ENCODE measurements at places on chromosomes 5 and 9.

DNA sequence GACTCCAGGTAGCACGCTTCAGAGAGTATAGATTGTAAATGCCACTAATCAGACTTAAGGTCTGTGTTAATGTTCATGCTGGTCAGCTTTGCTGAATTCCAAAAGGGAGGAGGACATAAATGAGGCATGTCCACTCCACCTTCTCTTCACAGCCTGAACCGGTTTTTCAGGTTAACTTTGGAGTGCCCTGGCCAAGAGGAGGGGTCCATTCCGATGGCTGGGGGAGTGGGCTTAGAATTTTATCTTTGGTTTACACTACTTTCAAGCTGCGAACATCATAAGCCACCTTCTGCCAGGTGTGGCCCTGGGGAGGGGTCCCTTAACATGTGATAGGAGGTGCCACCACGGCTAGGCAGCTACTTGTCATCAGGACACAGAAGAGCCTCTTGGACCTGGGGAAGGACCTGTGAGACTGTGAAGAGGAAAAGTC is 24.2 kb downstream of the ABO start:
- DNase-seq: no peak

GRCh38 chr5:15387931-15388524 is 112.0 kb upstream of the FBXL7 start:
- no peak for DNase-seq

- no peak for DNase-seq
These were observed 145.1 kb upstream of the PANK3 start for GRCh38 chr5:168724227-168724626.

DNA sequence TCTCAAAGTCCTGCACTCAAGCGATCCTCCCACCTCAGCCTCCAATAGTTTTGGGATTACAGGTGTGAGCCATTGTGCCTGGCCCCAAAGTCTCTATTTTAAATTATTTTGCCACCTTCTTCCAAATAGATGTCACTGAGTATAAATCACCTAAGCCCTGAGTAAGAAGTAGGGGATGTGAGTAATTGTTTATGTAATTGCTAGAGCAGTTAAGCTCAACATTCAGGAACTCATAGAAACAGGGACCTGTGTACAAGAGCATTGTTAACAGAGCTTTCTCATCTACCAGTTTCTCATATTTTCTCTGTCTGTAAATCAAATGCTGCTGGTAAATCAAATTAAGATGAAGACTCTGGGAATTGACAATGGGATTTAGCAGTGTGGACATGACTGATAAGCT is 26.3 kb downstream of the CDK7 start:
- DNase-seq: no peak

GRCh38 chr5:40909723-40910122 is 426 bp downstream of the C7 start:
- DNase-seq: no peak

GRCh38 chr9:19522558-19522957 is 113.7 kb downstream of the ACER2 start:
- DNase-seq: no peak

GRCh38 chr5:180333661-180334060 is 19.5 kb downstream of the GFPT2 start:
- no peak for DNase-seq

DNA sequence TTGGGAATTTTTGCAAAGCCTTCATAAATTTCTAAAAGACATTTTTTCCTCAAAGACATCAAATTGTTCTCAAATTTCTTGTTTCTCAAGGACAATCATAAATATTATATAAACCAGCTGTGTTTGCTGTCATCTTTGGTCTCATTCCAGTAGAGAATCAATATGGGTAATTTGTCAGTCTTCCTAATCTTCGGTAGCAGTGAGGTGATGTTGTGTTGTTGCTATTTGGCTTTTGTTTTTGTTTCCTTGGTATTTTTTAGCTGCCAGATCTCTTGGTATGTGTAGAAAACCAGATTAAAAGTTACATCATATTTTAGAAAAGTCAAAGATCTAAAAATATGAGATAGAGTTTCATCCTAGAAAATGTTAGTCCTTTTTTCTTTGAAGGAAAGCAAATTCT is 87.5 kb downstream of the CAMK4 start:
- no peak for DNase-seq

DNA sequence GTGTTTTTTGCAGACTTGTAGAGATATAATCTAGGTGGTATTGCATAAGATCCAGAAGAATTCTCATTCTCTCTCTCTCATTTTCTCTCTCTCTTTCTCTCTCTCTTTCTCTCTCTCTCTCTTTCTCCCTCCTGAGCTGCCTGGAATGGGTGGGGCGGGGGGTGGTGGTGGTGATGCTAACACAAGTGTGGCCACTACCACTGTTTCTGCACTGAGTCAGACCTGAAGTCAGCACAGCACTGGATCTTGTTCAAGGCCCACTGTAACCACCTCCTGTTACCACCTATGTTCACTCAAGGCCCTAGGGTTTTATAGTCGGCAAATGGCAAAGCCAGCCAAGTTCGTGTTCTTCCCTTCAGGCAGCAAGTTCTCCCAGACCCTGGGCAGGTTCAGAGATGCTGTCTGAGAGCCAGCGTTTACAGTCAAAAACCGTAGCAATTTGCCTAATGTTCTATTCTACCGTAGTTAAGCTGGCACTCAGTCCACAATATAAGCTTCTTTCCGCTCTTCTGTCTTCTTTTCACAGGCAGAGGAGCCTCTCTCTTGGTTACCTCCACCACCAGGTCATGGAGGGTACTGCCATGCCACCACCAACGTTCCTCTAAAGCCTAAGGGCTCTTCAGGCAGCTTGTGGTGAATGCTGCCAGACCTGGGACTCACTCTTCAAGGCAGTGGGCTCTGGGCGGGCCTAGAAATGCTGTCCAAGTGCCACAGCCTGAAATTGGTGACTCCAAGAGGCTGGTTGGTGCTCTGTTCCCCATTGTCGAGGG is 235.7 kb upstream of the PRR16 start:
- no peak for DNase-seq

GRCh38 chr9:71273613-71274012 is 152.2 kb upstream of the TRPM3 start:
- DNase-seq: no peak

DNA sequence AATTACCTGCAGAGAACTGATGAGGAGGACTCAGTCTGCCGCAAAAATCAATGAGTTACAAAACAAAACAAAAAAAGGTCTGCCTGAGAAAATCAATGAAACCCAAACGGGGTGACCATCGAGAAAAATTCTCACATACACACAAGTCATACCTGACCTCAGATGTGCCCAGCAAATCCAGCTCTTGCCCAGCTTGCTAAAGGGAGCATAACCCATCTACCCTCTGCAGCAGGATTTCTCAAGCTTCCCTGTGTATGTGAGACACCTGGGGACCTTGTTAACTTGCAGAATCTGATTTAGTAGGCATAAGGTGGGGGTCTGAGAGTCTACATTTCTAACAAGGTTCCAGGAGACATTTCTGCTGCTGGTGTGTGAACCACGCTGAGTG is 126.3 kb downstream of the TLE1 start:
- no peak for DNase-seq

- no peak for DNase-seq
These were observed 358.5 kb upstream of the RGMB start for GRCh38 chr5:98414938-98415337.

DNA sequence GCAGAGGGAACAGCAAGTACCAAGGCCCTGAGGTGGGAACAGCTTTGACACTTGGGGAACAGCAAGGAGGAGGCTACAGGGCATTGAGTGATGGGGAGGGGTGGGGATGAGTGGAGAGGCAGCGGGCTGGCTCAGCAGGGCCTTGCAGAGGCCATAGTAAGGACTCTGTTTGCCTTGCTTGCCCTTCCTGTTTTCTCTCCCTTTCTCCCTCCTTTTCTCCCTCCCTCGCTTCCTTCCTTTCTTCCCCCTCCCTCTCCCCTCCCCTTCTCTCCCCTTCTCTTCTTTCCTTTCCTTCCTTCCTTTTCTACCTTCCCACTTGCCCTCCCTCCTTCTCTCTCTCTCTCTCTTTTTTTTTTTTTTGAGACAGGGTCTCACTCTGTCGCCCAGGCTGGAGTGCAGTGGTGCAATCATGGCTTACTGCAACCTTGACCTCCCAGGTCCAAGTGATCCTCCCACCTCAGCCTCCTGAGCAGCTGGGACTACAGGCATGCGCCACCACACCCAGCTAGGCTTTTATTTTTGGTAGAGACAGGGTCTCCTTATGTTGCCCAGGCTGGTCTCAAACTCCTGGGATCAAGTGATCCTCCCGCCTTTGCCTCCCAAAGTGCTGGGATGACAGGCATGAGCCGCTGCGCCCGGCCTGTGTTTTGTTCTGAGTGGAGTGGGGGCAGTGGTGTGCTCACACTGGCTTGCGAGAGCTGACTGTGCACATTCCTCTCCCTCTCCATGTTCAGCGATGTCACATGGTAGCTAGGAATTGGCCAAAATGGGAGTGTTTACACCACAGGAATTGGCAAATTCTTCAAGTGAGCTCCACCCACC is 17.1 kb downstream of the IER5L start:
- DNase-seq: no peak

DNA sequence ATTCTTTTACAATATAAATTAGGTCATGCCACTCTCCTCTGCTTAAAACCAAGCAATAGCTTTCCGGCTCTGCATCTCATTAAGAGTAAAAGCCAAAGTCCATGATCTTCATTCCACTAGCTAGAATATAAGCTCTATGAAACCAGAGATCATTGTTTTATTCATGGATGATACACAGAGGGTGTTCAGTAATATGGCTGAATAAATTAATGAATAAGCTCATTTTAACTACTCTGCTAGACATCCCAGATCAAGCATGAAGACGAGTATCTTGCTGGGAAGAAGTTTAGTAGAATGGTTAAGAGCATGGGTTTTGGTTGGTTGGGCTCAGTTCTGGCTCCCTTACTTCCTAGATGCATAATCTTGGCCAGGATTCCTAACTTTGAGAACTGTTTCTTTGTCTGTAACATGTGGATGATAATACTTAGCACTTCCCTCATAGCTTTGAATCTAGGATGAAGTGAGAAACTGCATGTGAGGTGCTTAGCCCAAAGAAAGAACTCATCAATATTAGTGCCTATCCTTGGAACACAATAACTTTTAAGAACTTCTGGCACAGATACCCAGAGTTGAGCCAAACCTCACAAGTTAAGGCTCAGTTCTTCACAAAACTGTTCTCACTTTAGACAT is 106.8 kb downstream of the MSX2 start:
- DNase-seq: no peak

GRCh38 chr9:75974016-75974766 is 83.7 kb downstream of the PCSK5 start:
- DNase-seq: no peak

GRCh38 chr5:162444129-162444762 is 376.7 kb downstream of the GABRG2 start:
- DNase-seq: no peak

DNA sequence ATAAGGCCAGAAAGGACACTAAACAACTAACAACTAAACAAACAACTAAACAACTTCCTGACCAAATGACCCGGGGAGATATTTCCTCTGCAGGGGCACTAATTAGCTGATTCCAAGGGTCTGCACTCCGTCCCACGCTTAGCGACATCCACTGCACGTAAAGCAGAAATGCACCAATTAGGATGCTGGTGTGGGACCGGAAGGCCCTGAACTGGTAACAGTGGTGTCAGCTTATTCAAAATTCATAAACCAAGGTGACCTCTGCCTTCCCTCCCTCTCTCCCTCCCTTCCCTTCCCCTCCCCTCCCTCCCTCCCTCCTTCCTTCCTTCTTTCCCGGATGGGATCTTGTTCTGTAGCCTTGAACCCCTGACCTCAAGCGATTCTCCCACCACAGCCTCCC is 9.6 kb downstream of the RASGEF1C start:
- no peak for DNase-seq

GRCh38 chr9:137408651-137409405 is 14.1 kb downstream of the EXD3 start:
- DNase-seq: no peak

DNA sequence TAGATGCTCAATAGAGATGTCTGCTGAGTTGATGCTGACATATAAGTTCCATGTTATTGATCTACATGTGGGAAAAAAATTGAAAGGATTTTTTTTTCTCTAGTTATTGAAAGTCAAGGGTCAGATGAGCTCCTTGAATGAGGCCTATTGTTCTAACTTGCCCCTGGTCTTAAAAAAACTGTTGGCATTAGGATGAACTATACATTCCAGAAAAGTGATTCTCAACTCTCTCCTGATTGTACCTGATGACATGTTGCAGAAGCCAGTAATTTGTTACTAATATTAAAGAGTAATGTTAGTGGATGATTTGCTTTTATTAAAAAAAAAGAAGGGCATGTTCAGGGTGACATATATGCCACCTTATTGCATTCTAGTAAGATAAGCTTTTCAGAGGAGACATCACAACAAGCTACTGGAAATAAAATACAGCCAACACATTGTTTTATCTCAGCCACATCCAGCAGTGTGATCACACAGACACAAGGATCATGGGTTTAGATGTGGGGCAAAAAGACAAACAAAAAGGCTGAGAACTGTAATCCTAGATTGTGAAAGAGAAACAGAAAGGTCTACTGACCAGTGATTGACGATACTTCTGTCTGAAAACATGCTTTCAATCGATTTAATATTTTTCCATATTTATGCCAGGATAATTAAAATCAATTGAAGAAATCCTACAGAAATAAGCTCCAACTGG is 1314.1 kb upstream of the C9orf72 start:
- no peak for DNase-seq

GRCh38 chr5:152271420-152271819 is 133.7 kb downstream of the NMUR2 start:
- no peak for DNase-seq

DNA sequence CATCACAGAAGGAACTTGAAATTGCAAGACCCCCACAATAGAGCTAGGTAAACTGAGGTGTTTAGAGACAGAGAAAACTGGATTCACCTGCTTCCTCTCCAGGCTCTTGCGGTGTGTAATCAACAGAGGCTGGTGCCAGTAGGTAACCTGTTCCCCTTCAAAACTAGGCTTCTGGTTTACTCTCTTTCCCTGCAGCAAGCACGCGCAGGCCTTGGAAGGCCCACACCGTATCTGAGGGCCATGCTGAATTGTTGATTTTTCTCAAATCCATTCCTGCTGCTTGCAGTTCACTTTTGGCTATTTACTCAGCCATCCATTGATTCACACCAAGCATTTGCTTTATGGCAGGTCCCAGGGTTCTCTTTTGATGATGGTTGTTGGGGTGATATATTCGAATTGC is 667 bp upstream of the FRRS1L start:
- DNase-seq: no peak

DNA sequence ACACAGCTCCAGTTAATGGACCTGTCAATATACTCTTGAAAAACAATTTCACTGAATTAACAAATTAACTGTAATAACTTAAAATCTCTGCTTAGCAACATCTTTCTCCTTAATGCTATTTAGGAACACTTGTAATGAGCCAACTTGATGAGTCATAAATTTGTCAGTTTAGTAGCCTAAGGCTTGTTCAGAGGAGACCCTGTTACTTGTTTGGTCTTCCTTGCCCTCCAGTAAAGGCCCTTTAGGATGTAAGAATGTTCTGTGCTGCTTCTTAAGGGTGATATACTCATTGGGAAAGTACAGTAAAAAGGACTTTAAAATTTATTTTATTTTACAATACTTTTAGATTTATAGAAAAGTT is 11.4 kb upstream of the MATR3 start:
- DNase-seq: no peak

GRCh38 chr9:107474124-107474523 is 15.4 kb downstream of the KLF4 start:
- no peak for DNase-seq

GRCh38 chr5:10303201-10303600 is 4.5 kb downstream of the CMBL start:
- DNase-seq: no peak
